ENCODE measurements at places on chromosomes 5 and 9. TPM values are rescaled to one million over a fixed set of nuclear protein-coding genes. Genes with fewer than 3 reads are reported as not detected.

DNA sequence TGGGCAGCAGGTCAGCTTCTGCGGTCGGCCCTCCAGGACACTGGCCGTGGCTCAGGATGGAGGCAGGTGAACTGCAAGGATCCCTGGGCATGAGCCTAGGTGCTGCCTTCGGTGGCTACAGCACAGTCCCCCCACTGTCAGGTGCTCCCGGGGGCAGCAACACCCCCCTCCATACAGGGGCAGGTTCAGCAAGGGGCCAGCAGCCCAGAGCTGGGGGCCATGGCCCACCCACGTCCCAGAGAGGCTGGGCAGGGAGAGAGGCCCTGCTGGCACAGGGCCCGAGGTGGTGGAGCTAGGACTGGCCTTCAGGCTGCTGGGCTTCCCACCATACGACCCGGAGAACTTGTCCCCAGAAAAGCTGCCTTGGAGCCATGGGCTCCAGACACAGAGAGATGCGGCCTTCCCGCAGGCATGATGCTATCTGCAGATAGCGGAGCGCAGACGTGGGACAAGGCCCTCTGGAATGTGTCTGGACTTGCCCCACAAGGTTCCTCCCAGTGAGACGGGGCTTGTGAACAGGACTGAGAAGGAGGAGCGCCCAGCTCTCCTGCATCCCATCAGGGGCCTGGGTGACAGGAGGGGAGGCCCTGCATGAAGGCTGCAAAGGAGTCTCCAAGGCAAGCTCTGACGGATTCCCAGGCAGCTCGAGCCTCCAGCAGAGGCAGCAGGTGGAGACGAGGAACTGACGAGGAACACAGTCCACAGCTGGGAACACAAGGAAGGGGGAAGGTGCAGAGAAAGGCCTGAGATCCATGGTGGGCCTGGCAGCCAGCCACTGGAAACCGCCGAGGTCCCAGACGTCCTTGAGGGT, 111.1 kb downstream of the VAV2 start:
- no peaks in the 10 kb centered on the region for H3K36me3 ChIP-seq
- no peak overlapping the region for H3K4me3 ChIP-seq
- no peaks in the 10 kb centered on the region for H3K27me3 ChIP-seq

GRCh38 chr5:112848116-112848811, 12.8 kb upstream of the SRP19 start:
- DNase-seq, result peak; percentile 64
- peak overlapping the region; percentile 25 for H3K4me3 ChIP-seq
- H3K36me3 ChIP-seq, result no peaks in the 10 kb centered on the region
- no peaks in the 10 kb centered on the region for H3K27me3 ChIP-seq

DNA sequence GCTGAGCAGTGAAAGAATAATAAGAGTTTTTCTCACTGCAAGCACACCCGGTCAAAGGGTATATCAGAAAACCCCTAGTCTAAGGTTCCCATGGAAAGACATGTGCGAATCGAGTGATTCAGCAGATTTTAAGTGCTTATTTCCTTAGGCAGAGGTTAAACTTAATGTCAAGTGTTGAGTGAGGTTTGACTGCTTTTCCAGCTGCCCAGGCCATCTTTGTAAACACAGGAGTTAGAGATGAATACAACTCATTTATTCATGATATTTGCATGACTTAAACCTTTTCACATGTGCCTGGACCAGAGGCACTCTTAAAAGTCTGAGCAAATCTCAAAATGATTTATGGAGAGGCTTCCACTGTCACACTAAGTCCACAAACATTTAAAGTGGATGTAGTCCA, 137.8 kb upstream of the RGMB start:
- H3K27me3 ChIP-seq, result no peaks in the 10 kb centered on the region
- DNase-seq, result no peak

DNA sequence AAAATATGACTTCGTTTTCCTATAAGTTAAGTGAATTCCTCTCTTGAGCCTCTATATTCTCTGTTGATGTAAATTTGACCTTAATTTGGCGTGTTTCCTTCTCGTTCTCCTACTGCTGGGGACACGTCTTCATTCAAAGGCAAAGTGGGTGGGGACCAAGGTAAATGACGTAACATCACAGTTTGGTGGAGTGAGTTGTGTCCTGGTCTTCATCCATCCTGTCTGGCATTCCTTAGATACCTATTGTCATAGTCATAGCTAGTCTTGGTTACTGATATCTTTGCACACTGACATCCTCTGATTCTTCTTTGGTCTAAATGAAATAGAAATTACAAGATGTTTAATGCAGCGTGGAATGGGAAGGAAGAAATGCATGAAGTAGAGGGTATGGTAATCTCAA, 108.5 kb downstream of the NNT start:
- no peaks in the 10 kb centered on the region for H3K36me3 ChIP-seq
- no peaks in the 10 kb centered on the region for H3K4me1 ChIP-seq
- H3K27ac ChIP-seq, result no peak overlapping the region
- no peak for DNase-seq
- H3K4me3 ChIP-seq, result no peak overlapping the region

DNA sequence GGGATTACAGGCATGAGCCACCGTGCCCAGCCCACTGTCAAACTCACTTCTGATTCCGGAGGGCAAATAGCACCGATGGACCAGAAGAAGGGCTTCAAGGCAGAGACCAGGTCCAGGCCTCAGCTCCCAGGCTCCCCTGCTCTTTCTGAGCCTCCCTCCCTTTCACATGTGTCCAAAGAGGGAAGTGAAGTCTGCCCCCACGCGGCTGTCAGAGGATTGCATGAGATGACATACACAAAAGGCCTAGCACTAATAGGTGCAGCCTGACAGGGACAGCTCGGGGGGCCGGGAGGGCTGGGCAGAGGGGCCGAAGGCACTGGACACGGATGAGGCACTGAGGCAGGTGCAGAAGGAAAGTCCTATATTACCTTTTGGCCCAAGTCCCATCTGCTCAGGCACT, 16.1 kb downstream of the FBP1 start:
- H3K36me3 ChIP-seq, result no peaks in the 10 kb centered on the region
- no peaks in the 10 kb centered on the region for H3K27me3 ChIP-seq
- no peak overlapping the region for H3K4me3 ChIP-seq

The NKD2 gene
- 12.3 TPM for total RNA-seq

The ST6GALNAC4 gene
- total RNA-seq, result 38.0 TPM

The SLC31A2 gene
- total RNA-seq, result 5.3 TPM

Data from Panc1 (cell line).